Caki2 (cell line): ENCODE measurements at places on chromosomes 2 and 18.

DNA sequence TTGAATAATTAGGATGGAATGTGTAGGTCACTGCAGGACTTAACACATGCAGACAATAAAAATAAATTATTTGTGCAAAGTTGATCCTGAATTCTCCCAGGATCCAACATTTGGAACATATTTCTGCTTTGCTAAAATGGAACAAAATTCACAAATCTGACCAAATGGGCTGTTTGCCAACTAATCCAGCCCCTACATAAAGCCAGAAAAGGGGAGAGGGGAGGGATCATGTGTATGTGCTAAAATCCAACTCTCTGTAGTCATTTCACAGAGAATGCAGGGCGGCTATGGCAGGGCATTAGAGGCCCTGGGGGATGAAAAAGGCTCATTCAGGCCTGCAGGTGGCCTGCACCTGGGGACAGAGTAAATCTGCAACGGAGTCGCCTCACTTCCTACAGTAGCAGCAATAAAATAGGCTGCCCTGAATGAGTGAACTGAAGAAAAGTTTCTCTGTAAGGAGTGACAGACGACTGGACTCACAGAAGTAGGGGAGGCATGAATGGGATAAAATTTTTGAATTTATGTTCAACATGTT is 4.0 kb upstream of the ZFP36L2 start:
- DNase-seq = no peak

DNA sequence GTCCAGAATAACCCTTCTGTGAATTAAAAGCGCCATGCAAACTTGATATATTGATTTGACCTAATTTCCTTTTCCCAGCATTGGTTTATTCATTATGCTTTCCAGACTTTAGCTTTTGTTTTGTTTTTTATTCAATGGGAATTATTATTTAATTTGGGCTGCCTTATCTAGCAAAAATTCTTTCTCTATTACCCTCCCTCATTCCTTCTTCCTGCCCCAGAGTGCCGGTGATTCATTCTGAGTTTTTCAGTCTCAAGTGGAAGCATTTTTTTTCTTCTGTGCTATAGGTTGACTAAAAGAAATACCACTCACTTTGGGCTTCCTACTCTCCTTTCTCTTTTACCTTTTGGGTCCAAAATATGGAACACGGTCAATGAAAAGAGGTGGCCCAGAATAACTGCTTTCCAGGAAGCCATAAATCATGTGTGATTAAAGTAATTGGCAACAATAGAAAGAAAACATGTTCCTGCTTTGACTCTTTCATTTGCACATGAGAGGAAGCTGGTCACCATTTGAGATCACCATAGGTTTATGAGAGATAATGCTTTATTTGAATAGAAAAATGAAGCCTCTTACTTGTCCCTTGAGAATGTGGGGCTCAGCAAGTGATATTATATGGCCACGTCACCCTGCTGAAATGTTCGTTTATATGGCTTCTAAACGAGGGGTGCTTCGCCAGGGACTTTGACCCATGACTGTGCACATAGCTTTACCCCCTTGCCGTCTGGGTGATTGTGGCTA is 422.8 kb upstream of the ZEB2 start:
- no peak for DNase-seq

DNA sequence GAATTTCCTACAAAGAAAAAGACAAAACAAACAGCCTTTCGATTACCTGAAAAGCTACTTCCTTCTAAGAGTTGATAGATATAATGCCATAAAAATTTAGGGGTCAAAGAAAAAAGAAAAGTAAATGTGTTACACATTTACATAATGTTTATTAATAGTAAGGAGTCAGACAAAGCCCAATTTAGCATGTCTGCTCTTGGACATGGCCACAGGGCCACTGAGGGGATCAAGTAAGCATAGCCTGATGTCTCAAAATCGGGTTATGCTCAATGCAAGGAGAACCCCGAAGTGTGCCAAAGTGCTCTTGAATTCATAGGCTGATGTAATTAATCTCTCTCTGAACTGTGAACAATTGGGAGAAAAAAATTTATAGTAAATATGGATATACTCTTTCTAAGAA is 61.6 kb downstream of the RTN4 start:
- no peak for DNase-seq

GRCh38 chr2:183493040-183493439 is 368.8 kb downstream of the NUP35 start:
- DNase-seq = no peak
